ENCODE measurements at places on chromosomes 1 and 21.

DNA sequence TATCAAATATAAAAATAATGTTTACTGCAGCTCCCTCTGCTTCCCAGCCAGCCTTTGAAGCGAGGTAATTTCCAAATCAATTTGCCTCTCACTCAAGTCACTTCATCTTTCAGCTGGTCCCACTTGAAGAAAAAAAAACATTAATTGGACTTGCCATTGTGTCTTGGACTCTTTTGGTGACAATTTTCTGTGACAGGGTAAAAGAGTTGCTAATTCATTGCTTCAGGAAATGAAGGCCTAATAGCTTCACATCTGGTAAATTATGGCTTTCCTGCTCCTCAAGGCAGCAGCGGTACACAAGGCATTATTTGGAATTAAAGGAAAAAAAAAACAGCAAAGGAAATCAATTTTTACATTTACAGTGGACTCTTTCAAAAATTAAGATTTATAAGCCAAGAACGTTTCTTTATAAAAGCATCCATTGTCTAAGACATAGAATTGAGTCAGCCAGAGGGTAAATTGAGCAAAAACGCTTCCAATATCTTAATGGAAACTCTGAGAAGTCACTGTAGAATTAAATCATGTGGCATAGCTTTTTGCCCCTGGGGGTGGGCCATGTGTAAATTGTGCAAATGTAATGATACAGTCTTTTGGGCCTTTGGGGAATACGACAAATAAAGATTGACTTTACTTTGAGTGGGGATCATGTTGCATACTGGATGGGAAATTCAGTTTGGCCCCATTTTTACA is 102.5 kb downstream of the LYPLAL1 start:
- DNase-seq: no peak

GRCh38 chr1:6831366-6831765 is 46.1 kb downstream of the CAMTA1 start:
- DNase-seq: no peak

- no peak for DNase-seq
Observed at GRCh38 chr1:185337246-185337645, 20.2 kb upstream of the IVNS1ABP start.

DNA sequence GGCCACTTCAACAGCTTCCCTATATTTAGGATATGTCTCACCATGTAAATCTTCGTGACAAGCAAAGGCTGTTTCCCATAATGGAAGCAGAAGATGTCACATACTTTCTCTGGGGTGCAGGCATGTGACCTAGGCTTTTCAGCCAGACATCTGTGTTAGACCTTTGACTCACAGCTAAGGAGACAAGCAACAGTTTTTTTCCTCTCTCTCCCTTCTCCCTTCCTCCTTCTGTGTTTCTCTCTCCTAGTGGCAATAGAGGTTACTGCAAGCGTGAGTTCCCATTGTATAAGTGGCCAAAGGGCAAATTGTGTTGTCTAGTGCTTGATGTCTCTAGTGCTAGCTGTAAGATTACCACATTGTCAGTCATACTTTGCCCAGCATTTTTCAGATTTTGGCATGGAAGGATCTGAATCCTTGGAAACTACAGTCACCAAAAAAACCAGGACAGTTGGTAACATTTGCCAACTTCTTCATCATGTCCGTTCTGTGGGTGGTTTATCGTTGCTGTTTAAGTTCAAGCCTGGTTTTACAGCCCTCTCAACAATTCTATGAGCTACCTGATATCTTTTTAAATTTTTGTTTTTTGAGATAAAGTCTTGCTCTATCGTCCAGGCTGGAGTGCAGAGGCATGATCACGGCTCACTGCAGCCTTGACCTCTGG is 44.4 kb upstream of the RABGAP1L start:
- no peak for DNase-seq

DNA sequence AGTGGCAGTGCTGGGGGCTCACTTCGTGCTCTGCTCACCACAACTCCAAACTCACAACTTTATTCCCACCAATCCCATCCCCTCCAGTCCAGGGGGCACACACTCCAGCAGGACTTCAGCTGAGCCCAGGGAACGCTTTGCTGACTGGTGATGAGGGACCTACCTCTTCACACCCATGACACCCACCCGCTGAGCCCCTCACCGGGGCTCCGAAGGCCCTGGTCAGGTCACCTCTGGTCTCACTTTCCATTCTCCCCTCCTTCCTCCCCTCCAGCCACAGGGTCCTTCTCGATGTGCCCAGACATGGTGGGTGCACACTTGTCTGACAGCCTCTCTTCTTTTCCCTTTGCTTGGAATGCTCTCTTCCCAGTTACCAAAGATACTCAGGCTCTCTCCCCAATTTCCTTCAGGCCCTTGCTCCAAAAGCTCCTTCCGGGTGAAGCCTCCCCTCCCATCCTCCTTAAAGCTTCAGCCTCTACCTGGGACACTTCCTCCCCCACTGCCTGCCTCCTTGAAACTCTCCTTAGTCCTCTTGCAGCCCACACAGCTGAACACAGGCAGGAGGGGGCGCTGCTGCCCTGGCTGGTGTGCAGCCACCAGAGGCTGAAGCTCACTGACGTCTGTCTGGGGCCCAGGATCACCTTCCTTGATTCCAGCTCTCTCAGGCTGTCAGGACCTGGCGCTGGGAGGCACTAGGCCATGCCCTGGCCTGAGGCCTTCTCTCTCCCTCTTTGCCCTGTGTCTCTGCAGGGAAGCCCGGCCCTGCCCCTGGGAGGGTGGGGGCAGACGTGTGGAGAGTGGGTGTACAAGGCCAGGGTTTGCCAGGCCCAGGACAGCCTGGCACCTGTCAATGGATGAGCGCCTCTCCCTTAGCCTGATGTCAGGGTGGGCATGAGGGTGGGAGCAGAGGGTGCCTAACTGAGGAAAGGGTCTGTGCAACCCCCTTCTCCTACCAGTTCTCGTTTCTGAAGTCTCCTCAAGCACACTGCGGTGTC is 1.6 kb downstream of the KCNE1 start:
- no peak for DNase-seq

DNA sequence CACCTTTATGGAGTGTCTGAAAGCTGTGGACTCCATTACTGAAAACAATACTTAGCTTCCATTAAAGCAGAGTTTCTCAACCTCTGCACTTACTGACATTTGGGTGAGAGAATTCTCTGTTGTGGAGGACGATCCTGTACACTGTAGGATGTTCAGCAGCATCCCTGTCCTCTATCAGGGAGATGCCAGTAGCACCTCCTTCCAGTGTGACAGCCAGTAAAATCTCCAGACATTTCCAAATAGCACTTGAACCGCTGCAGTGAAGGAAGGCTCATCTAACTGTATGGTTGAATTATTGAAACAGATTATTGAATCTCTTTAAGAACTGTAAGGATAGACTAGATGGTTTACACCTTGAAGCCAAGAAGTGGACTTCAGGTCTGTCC is 3.1 kb downstream of the PRDM2 start:
- no peak for DNase-seq

DNA sequence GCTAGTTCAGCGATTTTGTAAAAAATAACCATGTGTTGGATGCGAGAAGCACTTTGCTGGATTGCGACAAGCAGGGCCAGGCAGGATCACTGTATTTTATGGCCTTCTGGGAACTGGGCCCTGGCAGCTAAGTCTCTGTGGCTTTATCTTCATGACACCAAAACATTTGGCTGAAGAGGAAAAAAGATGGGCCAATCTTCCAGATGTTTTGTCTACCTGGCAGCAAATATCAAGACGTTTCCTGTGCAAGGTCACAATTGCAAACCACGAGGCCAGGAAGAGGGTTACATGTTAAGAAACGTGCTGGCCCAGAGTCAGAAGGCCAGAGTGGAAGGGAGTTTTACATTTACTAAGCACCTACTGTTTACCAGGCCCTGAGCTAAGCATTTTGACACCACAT is 22.1 kb downstream of the GRIK3 start:
- no peak for DNase-seq

GRCh38 chr1:3222042-3222692 is 153.2 kb downstream of the PRDM16 start:
- no peak for DNase-seq

DNA sequence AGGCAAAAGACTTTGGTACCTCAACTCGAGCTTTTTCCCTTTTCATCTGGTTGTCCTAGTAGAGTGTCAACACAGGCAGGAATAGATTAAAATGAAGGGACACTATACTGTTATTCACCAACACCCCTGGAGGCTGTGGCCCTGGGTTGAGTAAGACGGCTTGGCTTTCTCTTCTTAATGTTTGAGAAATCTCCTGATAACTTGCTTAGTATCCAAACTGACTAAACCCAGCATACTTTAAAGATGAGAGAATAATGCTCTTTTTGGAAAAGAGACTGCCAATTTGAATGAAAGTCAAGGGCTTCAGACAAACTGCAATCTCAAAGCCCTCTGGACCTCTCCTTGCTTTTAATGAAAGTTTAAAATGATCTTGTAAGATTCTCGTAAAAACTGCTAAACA is 2.6 kb upstream of the SLC30A1 start:
- DNase-seq: no peak

DNA sequence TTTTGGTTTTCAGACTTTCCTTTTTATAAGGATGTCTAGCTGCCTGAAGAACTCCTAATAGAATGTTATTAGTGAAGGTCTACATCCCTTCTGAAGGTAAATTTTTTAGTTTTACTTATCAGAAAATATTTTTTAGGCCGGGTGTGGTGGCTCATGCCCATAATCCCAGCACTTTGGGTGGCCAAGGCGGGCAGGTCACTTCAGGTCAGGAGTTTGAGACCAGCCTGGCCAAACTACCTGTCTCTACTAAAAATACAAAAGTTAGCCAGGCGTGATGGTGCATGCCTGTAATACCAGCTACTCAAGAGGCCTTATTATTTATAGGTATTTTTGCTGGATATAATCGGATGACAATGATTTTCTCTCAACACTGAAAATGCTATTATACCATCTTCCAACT is 181.9 kb upstream of the KCNK2 start:
- no peak for DNase-seq

DNA sequence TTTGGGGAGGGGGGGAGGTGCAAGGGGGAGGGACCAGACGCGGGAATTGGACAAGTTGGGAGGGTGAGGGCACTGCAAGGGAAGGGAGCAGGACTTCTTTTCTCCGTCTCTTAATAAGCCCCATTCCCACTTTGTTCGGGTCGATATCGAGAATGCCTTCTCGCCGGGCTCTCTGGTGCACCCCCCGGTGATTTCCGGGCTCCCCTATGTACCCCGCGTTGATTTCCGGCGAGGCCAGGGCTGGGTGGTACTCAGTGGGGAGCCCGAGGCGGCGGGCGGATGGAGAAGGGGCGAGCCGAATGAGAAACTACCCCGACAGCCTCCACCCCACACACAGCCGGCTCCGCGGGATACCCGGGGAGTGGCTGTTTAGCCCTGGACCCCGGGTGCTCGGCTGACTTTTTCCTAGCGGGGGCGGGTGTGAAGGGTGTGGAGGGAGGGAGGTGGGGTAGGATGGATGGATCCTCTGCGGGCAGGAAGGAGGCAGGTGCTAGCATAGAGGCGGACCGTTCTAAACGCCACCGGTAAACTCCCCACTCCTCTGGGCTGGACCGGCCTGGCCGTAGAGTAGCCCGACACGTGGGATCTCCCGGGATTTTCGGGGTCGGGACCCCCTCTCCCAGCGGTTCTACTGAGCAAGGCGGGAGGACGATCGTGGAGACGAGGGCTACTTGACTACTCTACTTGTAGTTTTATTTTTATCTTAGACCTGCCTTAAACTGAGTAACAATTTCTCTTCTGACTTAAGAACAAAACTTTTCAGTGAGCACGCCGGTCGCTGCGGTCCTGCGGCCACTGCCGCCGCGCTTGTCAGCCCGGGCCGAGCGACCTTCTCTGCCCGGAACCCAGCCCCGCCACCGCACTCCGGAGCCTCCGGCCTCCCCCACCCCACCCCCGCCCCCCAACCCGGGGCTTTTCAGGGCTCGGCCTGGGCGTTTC is 1.0 kb downstream of the RNF220 start:
- no peak for DNase-seq

DNA sequence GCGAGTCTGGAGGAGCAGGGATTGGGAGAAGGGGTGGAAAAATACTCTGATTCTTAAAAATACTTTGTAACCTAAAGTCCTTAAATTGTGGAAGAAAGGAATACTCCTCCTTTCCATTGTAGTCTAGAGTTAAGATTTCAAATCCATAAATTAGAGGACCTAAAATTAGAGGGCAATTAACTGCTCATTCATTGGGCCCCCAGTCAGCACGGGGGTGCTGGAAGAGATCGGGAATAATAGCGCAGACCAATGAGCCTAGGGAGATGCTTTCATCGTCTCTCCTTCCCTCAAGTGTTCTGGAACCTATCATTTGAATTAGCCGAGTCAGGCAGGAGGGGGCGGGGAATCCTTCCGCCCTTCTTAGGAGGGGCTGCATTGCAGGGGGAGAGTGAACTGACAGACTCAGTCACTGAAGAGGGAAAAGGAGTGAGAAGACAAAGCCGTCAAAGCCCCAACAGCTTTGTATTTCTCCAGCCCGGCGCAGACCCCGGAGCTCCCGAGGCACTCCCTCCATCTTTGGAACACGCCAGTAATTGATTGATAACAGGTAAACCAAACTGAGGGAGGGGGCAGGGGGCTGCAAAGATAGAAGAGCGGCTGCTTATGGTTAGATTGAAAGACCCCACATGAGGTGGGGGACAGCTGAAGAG is at the start of gene MLLT11:
MLLT11 (plus strand) TSS at position 391 of the 650 bp plus-strand sequence. CDS start 6,828 bp downstream, outside the sequence.
- peak; percentile 64 for DNase-seq

DNA sequence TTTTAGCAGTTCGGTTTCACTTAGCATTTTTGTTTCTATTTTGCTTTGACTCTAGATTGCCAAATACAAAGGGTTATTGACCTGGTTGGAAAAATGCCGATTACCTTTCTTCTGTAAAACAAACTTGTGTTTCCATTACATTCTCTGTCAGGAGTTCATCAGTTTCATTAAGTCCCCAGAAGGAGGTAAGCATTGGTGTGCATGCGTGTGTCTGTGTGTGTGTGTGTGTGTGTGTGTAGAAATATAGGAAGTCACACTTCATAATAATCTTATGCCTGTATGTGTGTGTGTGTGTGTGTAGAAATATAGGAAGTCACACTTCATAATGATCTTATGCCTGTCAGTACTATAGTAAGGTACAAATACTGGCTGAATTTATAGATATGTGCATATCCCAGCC is 10.0 kb downstream of the RGSL1 start:
- no peak for DNase-seq

DNA sequence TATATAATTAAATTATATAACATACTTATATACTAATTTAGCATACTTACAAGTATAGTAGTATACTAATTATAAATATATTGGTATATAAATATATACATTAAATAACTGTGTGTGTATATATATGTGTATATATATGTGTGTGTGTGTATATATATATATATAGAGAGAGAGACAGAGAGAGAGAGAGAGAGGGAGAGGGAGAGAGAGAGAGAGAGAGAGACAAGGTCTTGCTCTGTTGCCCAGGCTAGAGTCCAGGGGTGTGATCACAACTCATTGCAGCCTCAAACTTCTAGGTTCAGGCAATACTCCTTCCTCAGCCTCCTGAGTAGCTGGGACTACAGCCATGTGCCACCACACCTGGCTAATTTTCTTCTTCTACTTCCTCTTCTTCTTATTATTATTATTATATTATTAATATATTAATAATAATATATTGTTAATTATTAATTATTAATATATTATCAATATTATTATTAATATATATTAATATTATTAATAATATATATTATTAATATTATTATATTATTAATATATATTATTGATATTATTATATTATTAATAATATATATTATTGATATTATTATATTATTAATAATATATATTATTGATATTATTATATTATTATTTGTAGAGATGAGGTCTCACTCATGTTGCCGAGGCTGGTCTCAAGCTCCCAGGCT is 185.5 kb downstream of the CRB1 start:
- no peak for DNase-seq
